ENCODE measurements at places on chromosomes 12 and 14. TPM values are rescaled to one million over a fixed set of nuclear protein-coding genes. Genes with fewer than 3 reads are reported as not detected.

The CYP46A1 gene
- not detected for total RNA-seq

The SCYL2 gene
- 28.9 TPM for total RNA-seq

The KRT77 gene
- not detected for total RNA-seq

The RAN gene
- total RNA-seq: 1,927 TPM

The DCD gene
- not detected for total RNA-seq

The ING4 gene
- 20.1 TPM for total RNA-seq

The EML1 gene
- total RNA-seq: 0.21 TPM

The BMAL2 gene
- 47.2 TPM for total RNA-seq

The TIGAR gene
- total RNA-seq: 11.5 TPM

The NTF3 gene
- total RNA-seq: not detected

The C12orf50 gene
- total RNA-seq: not detected

DNA sequence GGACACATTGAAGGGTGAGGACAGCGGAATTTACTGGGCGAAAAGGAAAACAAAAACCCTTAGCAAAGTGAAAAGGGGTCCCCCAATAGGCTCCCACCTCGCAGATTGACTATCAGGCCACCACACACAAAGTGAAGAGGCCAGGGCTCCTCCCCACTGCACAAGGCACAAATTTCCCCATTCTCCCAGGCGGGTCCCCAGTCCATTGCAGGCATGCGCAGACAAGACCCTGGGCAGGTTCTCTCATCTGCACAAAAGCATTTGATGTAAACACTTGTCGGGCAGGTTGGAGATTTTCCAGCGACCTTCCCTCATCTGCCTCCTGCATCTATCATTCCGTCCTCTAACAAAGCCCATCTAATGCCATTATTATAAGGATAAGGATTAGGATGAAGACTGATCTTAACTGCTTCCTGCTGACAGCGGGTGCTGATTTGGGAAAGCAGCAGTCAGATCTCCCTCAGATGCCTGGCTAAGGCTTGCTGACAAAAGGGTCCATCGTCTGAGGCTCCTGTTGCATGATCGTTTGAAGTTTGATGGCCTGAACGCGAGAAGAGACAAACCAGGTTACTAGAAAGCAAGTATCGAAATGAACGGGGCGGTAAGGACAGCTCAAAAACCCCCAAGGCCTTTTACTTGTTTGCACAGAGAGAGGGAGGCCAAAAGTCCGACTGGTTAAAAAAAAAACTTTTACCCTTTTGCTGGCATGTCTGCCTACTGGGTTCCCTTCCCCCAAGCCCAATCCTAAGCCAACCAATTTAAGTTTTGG lies 14.4 kb downstream of the ASCL4 start:
- no peaks in the 10 kb centered on the region for H3K36me3 ChIP-seq
- DNase-seq: no peak
- H3K27ac ChIP-seq: no peak overlapping the region
- H3K27me3 ChIP-seq: no peaks in the 10 kb centered on the region

- H3K4me3 ChIP-seq: no peak overlapping the region
- no peaks in the 10 kb centered on the region for H3K27me3 ChIP-seq
- no peak overlapping the region for H3K27ac ChIP-seq
- H3K36me3 ChIP-seq: no peaks in the 10 kb centered on the region
Measured at GRCh38 chr14:29348504-29348903, 579.1 kb downstream of the PRKD1 start.

DNA sequence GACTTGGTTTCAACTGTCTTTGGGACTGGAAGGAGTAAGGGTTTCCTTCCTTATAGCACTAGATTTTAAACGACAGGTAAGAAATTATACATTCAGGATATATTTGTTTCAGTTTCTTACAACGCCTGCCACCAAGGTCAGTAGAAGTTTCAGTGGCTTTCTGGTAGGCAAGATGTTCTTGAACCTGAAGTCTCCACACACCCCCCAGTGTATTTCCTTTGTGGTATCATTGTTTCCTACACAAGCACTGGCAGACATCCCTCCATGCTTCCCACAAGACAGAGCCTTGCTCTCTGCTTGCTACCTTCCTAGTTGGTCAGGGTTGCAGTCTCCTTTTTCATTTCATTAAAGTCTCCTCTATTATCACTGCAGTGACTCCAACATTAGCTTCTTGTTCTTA lies 283.1 kb downstream of the FLRT2 start:
- no peak overlapping the region for H3K27ac ChIP-seq
- DNase-seq: no peak

GRCh38 chr12:67299926-67300325 lies 30.8 kb downstream of the CAND1 start:
- H3K4me3 ChIP-seq: no peak overlapping the region
- peaks cover 22% of the 10 kb centered on the region for H3K36me3 ChIP-seq
- H3K27ac ChIP-seq: no peak overlapping the region
- DNase-seq: no peak
- H3K4me1 ChIP-seq: no peaks in the 10 kb centered on the region

DNA sequence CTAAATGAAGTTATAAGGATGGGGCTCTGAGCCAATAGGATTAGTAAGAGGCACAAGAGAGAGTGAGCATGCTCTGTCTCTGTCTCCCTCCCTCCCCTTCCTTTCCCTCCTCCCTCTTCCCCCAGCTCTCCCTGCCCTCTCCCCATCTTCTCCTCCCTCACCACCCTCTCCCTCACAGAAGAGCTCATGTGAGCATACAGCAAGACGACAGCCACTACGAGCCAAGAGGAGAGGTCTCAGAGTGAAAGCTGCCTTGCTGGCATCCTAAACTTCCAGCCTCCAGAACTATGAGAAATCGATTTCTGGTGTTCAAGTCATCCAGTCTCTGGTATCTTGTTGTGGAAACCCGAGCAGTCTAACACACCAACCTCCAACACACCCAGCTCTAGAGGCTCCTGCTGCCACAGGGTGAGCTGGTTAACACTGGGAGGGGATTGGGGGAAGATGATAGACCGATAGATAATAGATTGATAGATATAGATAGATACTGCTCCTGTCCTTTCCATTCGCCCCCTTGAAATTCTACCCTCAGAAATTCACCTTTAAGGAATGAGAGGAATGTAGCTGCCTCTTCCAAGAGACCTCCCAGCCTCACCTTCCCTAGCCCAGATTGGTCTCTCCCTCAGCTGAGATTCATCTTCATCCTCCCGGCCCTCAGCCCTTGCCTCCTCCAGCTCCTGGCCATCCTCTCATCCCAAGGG lies 25.8 kb upstream of the ACTN1 start:
- H3K36me3 ChIP-seq: no peaks in the 10 kb centered on the region
- no peak overlapping the region for H3K4me3 ChIP-seq
- H3K27me3 ChIP-seq: no peaks in the 10 kb centered on the region

DNA sequence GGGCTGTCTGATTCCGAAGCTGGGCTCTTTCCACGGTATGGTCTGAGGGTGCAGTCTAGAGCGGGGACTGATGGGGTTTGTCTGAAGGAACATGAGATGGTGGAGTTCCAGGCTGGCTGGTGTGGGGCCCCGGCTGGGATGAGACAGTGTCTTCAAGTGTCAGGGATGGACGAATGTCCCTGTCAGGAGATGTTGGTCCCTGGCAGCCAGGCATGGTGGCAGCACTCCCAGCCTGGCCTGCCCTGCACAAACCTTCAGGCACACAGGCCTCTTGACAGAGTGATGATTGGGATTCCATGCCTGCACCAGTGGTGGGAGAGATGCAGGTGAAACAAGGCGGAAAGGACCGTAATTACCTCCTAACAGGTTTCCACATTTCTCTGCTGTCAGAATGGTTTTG lies 221.9 kb downstream of the CACNA1C start:
- no peak overlapping the region for H3K4me3 ChIP-seq
- no peak overlapping the region for H3K27ac ChIP-seq
- H3K4me1 ChIP-seq: no peaks in the 10 kb centered on the region
- H3K27me3 ChIP-seq: no peaks in the 10 kb centered on the region
- no peaks in the 10 kb centered on the region for H3K36me3 ChIP-seq
- DNase-seq: no peak

GRCh38 chr12:47160316-47161244 lies 80.8 kb upstream of the AMIGO2 start:
- H3K4me3 ChIP-seq: no peak overlapping the region
- no peaks in the 10 kb centered on the region for H3K27me3 ChIP-seq
- no peaks in the 10 kb centered on the region for H3K4me1 ChIP-seq
- no peak for DNase-seq

- H3K27ac ChIP-seq: no peak overlapping the region
- H3K36me3 ChIP-seq: no peaks in the 10 kb centered on the region
- no peaks in the 10 kb centered on the region for H3K4me1 ChIP-seq
Measured at GRCh38 chr14:94761348-94761996, 8.4 kb downstream of the GSC start.

GRCh38 chr14:101137234-101137633 lies 233.7 kb upstream of the RTL1 start:
- no peaks in the 10 kb centered on the region for H3K36me3 ChIP-seq
- H3K27ac ChIP-seq: no peak overlapping the region
- H3K4me3 ChIP-seq: no peak overlapping the region
- no peaks in the 10 kb centered on the region for H3K27me3 ChIP-seq
- no peak for DNase-seq
- no peaks in the 10 kb centered on the region for H3K4me1 ChIP-seq

GRCh38 chr14:57871459-57872080 lies 5.7 kb upstream of the SLC35F4 start:
- no peak overlapping the region for H3K27ac ChIP-seq
- peak; percentile 2 for DNase-seq
- H3K36me3 ChIP-seq: no peaks in the 10 kb centered on the region
- H3K27me3 ChIP-seq: no peaks in the 10 kb centered on the region

DNA sequence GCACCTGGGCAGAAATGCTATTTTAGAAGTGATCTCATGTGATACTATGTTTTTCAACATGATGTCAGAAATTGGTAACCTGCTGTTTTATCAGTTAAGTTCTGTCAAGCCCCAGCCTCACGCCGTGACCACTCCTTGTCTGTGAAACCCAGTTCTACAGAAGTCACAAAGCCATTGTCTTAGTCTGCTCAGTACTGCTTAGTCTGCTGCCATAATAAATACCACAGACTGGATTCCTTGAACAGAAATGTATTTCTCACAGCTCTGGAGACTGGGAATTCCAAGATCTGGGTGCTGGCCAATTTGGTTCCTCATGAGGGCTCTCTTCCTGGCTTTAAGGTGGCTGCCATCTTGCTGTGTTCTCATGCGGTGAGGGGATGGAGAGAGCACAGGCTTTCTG lies 176.9 kb downstream of the PRKCH start:
- H3K36me3 ChIP-seq: peaks cover 2% of the 10 kb centered on the region
- H3K4me3 ChIP-seq: no peak overlapping the region
- H3K4me1 ChIP-seq: peaks cover 15% of the 10 kb centered on the region
- H3K27me3 ChIP-seq: no peaks in the 10 kb centered on the region
- no peak for DNase-seq
- no peak overlapping the region for H3K27ac ChIP-seq

- no peaks in the 10 kb centered on the region for H3K36me3 ChIP-seq
- no peak for DNase-seq
- peaks cover 17% of the 10 kb centered on the region for H3K4me1 ChIP-seq
- H3K27me3 ChIP-seq: no peaks in the 10 kb centered on the region
- H3K27ac ChIP-seq: no peak overlapping the region
Measured at GRCh38 chr14:89298056-89298834, 118.8 kb downstream of the FOXN3 start.

DNA sequence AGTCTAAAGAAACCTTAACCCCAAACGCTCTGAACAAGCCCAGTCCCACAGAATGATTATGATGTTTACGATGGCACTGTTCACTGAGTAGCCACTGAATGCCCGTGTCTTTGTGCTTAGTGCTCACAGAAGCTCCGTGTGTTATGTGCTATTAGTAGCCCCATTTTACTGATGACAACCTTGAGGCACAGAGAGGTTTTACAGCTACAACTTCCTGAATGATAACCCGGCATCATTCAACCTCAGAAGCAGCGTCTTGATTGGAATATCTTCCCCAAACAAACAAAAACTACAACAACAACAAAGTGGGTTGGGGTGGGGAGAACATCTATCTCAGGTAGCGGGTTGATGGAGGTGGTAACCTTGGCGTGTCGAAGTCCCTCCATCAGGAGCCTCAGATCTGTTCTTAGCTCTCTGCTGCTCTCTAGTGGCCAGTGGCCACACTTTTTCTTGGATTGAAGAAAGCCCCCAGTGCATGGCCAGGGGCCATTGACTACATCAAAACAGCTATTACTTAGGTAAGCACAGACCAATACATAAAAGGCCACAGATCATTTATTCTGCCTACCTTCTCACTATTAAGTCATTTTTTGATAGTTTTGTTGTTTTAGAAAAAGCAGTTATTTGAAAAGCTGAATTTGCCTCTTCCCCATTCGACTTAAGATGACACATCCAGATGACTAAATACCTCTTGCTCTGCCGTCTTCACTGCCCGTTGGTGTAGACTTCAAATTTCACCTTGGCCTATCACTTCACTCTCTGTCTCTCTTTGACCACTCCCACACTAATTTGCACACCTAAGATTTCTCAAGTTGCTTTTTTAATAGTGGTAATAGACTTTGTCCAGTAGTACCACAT lies 376.9 kb downstream of the GALC start:
- DNase-seq: no peak
- H3K36me3 ChIP-seq: no peaks in the 10 kb centered on the region
- H3K4me1 ChIP-seq: no peaks in the 10 kb centered on the region
- H3K27me3 ChIP-seq: no peaks in the 10 kb centered on the region

- peaks cover 25% of the 10 kb centered on the region for H3K4me1 ChIP-seq
- H3K36me3 ChIP-seq: no peaks in the 10 kb centered on the region
- DNase-seq: no peak
- H3K27me3 ChIP-seq: no peaks in the 10 kb centered on the region
- no peak overlapping the region for H3K27ac ChIP-seq
- no peak overlapping the region for H3K4me3 ChIP-seq
Measured at GRCh38 chr12:49818241-49818895, 9.8 kb downstream of the NCKAP5L start.

GRCh38 chr12:64670919-64671639 lies 60.8 kb downstream of the RASSF3 start:
- no peak for DNase-seq
- H3K4me3 ChIP-seq: no peak overlapping the region
- H3K27me3 ChIP-seq: no peaks in the 10 kb centered on the region
- peaks cover 73% of the 10 kb centered on the region for H3K4me1 ChIP-seq
- H3K36me3 ChIP-seq: no peaks in the 10 kb centered on the region

DNA sequence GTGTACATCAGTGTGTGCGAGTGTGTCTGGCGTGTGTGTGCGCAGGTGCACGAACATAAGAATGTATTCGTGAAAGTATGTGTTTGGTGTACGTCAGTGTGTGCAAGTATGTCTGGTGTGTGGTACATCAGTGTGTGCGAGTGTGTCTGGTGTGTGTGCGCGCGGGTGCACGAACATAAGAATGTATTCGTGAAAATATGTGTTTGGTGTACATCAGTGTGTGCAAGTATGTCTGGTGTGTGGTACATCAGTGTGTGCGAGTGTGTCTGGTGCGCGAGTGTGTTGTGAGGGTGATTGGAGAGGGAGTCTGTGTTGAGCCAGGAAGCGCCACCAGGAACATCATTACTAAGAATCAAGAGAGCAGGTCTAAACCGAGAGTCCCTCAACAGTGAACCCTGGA lies 143.8 kb downstream of the BCL11B start:
- no peak for DNase-seq
- H3K36me3 ChIP-seq: no peaks in the 10 kb centered on the region
- no peaks in the 10 kb centered on the region for H3K27me3 ChIP-seq
- H3K27ac ChIP-seq: no peak overlapping the region

GRCh38 chr12:89225401-89225800 lies 126.9 kb downstream of the DUSP6 start:
- no peaks in the 10 kb centered on the region for H3K27me3 ChIP-seq
- H3K4me1 ChIP-seq: no peaks in the 10 kb centered on the region
- DNase-seq: no peak
- no peaks in the 10 kb centered on the region for H3K36me3 ChIP-seq

- peak overlapping the region; percentile 36 for H3K4me3 ChIP-seq
- no peaks in the 10 kb centered on the region for H3K4me1 ChIP-seq
- H3K36me3 ChIP-seq: no peaks in the 10 kb centered on the region
- peaks cover 16% of the 10 kb centered on the region for H3K27me3 ChIP-seq
- no peak overlapping the region for H3K27ac ChIP-seq
Measured at GRCh38 chr12:65823513-65824375, 539 bp upstream of the HMGA2 start.

GRCh38 chr12:47651368-47652254 lies 54.2 kb downstream of the RPAP3 start:
- H3K36me3 ChIP-seq: 0 out of 2 replicates have a peak, but pooled peaks cover 4% of the 10 kb centered on the region
- H3K27me3 ChIP-seq: no peaks in the 10 kb centered on the region
- DNase-seq: peak; percentile 23
- H3K4me1 ChIP-seq: peaks cover 13% of the 10 kb centered on the region
- no peak overlapping the region for H3K4me3 ChIP-seq
